ENCODE measurements at places on chromosomes 5 and 9.

DNA sequence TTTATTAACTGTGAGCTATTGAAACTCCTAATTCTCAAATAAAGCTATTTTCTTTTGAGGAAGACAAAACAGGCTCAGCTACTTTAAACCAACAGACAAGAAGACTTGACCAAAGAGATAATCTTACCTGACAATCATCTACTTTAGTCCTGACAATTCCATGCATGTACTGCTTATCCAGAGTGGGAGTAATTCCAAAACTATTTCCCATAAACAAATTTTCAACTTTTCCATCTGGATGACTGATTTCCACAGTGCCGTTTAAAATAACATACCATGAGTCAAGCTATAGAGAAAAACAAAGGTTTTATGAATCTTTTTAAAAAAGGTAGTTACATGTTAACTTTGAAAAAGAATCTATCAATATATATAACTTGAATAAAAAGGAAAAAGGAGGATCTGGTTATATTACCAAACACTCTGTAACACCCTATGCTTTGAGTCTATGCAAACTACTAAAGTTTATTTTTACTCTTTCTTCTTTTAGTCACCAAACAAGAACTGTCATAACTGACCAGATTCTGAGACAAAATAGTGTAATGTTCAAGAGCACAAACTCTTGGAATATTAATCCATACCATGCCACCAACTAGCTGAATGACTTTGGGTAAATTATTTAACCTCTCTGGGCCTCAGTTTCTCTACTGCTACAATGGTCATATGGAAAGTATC, 129.7 kb downstream of the RAPGEF6 start:
- no peak for DNase-seq

- peak; percentile 26 for DNase-seq
Observed at GRCh38 chr5:87340716-87341115, 72.0 kb downstream of the CCNH start.

DNA sequence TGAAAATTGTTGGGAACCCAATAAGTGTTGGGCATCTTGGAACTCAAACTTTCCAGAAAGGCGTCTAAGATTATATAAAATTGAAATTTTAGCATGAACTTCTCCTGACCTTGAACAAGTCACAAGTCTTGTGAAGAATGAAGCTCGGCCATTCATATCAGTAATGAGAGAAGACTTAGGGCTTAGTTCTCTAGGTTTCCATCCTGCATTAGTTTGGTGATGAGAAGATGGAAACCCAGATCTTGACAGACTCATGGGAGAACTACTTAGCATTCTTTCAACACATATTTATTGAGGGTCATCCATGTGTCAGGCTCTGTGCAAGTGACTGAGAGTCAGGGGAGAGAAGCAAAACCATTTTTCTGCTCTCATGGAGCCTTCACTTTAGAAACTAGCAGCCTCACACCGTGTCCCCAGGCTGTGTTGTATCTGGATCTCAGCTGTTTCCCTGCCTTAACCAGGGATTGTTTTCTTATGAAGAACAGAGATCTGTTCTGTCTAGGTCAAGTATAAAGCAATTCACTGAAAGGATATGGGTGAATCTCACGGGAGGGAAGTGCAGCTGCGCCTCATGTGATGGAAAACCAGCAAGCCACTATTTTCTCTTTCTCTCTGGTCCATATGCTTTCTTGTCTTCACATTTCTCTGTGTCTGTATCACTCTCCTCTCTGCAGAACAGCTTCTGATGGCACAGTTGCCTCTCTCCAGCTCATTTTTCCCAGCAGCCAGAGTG, 3.4 kb downstream of the GARNL3 start:
- no peak for DNase-seq

DNA sequence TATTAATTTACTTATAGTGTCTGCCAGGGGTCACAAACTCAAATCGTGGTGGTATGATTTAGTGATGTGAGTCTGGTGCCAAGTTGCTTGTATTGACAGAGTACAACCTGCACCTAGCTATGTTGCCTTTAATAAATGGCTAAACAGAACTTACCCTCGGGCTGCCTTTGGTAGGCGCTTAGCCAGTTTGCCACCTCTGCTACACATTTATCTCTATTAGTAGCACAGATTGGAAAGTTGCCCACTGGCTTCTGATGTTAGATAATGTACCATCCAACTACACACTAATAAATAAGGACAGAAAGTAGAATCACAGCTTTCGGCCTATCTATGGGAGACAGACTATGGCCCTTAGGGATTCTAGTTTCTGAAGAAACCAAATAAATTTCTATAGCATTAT, 368.4 kb downstream of the MAN2A1 start:
- DNase-seq: no peak

GRCh38 chr9:133116346-133117231, 4.5 kb downstream of the RALGDS start:
- no peak for DNase-seq

GRCh38 chr5:2631758-2632157, 119.7 kb downstream of the IRX2 start:
- no peak for DNase-seq

DNA sequence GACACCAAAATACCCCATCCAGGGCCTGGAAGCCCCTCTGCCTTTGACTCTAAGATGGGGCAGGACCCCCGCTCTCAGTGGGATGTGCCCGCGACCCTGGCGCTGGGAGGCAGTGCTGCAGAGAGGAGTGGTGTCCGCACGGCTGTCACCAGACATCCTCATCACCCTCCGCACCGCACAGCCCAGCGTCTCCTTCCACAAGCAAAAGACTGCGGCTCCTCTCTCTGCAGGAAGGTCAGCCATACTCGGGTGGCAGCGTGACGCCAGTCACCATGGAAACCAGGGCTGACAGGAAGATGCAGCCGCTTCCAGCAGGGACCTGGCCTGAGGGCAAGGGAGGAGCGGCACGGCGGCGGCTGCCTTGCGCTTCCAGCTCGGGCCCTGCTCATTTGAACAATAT, 17.1 kb upstream of the SLC6A3 start:
- DNase-seq: no peak

DNA sequence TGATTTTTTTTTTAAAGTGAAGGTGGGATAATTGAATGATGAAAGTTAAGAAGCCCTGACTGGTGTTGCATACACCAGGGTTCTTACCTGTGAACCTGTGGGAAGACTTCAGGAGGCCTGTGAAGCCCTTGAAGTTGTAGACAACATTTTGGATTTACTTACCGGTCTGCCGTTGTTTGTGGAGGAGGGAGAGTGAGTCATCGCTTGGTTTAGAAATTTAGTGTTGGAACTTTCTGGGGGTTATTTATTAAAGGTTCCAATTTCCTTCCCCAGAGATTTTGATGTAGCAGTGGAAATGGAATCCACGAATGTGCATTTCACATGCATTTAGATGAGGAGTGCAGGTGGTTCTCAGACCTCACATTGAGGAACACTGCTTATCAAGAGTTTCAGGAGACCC, 49.6 kb downstream of the ARHGAP26 start:
- DNase-seq: no peak

- peak; percentile 26 for DNase-seq
Observed at GRCh38 chr5:133240425-133241091, 188.7 kb downstream of the HSPA4 start.

- no peak for DNase-seq
Observed at GRCh38 chr9:94566550-94566949, 11.7 kb downstream of the PCAT7 start.

- no peak for DNase-seq
Observed at GRCh38 chr9:79706512-79706911, 134.7 kb downstream of the TLE4 start.

- no peak for DNase-seq
Observed at GRCh38 chr5:82352146-82352791, 74.1 kb upstream of the RPS23 start.

DNA sequence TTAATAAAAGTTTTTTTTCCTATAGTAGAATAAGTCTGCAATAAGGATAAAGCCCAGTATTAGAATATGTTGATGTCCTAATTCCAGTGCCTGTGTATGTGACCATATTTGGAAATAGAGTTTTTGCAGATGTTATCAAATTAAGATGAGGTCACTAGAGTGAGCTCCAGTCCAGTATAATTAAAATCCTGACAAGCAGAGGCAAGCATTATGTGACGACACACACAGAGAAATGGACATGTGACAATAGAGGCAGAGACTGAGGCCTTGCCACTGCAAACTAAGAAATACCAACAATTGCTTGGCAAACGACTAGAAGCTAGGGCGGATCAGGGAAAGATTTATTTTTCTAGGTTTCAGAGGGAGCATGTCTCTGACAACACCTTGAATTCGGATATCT, 216.4 kb upstream of the CYLC2 start:
- no peak for DNase-seq

DNA sequence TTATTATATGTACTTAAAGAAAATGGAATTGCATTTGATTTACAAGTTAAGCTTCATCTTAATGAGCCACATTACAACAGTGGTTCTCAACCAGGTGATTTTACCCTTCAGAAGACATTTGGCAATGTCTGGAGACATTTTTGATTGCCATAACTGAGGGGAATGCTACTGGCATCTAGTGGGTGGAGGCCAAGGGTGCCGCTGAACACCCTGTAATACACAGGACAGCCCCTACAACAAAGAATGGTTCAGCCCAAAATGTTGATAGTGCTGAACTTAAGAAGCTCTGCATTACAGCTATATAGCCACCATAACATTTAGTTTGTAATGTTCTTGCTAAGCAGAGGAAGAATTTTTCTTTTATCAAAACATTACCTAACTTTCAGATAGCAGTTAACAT, 103.1 kb downstream of the PAM start:
- no peak for DNase-seq
